CD8-positive, alpha-beta memory T cell (primary cell): ENCODE measurements at places on chromosomes 6 and 20. TPM values are rescaled to one million over a fixed set of nuclear protein-coding genes. Genes with fewer than 3 reads are reported as not detected.

NNAT gene
- polyA plus RNA-seq: not detected

TRIM40 gene
- polyA plus RNA-seq: not detected

DEFB132 gene
- polyA plus RNA-seq: not detected

SLC22A3 gene
- not detected for polyA plus RNA-seq

PXMP4 gene
- 23.6 TPM for polyA plus RNA-seq

HLA-A gene
- polyA plus RNA-seq: 3,526 TPM

ZBTB46 gene
- 0.08 TPM for polyA plus RNA-seq

MAS1 gene
- not detected for polyA plus RNA-seq

LHFPL5 gene
- not detected for polyA plus RNA-seq

MRPS18B gene
- polyA plus RNA-seq: 113 TPM

- DNase-seq: no peak
- no peak overlapping the region for H3K27ac ChIP-seq
- no peaks in the 10 kb centered on the region for H3K27me3 ChIP-seq
- no peak overlapping the region for H3K4me3 ChIP-seq
- H3K4me1 ChIP-seq: peaks cover 10% of the 10 kb centered on the region
Measured at GRCh38 chr6:135176464-135176863, 4.6 kb upstream of the MYB start.

DNA sequence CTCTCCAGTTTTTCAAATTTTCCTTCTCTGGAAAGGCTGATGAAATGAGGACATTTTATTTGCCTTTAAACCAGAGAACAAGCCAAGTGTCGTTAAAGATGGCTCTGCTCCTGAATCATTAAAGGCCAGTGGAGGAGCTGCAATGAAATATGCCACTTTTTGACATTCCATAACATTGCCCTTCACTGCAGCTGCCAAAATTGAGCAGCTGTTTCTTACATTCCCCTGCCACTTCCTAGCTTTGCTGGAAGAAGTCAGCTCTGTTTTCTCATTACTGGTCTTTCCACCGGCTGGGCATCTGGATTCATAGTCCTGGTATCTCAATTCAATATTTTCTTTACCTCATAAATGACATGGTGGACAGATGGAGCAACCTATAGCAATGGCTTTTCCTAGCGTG lies 45.5 kb upstream of the NRN1 start:
- H3K27ac ChIP-seq: no peak overlapping the region
- H3K27me3 ChIP-seq: peaks cover 16% of the 10 kb centered on the region
- H3K36me3 ChIP-seq: no peaks in the 10 kb centered on the region

DNA sequence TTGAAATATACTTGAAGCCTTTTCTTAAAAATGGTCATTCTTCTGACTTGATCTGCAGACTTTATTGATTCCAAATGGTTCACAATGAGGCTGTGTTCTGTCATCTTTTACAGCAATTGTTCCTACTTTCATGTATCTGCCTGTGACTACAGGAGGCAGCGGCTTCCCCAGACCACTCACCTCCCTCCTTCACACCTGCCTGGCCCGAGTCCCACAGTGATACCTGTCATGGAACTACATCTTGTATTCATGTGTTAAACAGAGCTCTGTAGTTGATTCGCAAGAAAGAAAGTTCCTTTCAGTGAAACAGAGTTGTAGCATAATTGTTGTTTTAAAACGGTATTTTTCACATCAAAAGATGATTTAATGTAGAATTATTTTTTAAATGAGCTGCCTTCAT lies 673.5 kb upstream of the AGPAT4 start:
- DNase-seq: no peak
- no peak overlapping the region for H3K4me3 ChIP-seq
- no peaks in the 10 kb centered on the region for H3K4me1 ChIP-seq
- H3K36me3 ChIP-seq: no peaks in the 10 kb centered on the region

DNA sequence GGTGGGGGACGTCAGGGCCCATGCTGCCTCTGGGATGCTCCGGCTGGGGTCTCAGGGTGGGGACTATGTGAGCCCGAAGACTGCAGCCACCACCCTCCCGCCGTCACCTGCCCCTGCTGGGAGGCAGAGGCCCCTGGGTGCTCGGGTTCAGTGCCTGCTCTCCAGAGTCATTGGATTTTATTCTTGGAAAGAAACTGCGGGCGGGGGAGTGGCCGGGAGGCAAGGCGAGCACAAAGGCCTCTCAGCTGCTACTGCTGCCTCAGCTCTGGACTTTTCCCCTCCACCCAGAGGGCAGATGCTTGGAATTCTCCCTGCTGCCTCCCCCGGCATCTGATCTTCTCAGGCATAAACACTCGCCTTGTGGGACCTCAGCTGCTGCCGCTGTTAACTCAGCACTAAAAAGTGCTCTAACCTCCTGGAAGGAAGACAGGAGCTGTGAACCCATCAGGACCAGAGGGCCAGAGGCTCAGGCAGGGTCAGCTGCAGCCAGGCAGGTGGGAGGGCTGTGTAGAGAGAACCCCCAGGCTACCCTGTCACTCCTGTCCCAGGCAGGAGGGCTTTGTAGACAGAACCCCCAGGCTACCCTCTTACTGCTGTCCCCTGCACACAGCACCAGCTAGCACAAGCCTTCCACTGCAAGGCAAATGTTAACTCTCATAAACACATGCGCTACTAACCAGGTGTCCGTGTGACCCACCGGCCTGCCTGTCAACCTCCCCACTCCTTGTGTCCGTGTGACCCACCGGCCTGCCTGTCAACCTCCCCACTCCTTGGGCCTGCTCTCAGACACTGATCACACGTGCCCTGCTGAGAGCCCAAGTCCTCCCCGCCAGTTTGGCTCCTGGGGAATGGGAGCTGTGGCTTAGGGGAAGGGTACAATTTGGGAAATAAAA lies 9.4 kb upstream of the FRMD1 start:
- no peak for DNase-seq
- no peak overlapping the region for H3K27ac ChIP-seq
- H3K36me3 ChIP-seq: no peaks in the 10 kb centered on the region
- no peak overlapping the region for H3K4me3 ChIP-seq

- no peaks in the 10 kb centered on the region for H3K36me3 ChIP-seq
- no peaks in the 10 kb centered on the region for H3K4me1 ChIP-seq
- H3K4me3 ChIP-seq: no peak overlapping the region
- H3K27ac ChIP-seq: no peak overlapping the region
Measured at GRCh38 chr6:160116411-160116810, 5.2 kb upstream of the SLC22A1 start.

DNA sequence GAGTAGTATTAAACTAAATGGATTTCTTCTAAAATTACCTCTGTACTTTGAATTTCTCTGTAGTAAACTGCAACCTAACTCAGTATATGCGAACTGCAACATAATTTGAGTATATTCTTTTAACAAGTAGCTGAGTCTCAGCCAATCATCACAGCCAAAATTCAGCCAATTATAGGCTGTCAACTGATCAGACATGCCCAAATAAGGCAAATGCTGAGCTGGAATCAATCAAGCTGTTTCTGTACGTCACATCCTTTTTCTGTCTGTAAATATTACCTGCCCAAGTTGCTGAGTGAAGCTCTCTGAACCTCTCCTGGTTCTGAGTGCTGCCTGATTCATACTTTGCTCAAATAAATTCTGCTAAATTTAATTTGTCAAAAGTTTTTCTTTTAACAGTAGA lies 9.5 kb upstream of the C6orf58 start:
- no peaks in the 10 kb centered on the region for H3K4me1 ChIP-seq
- H3K27ac ChIP-seq: no peak overlapping the region
- DNase-seq: no peak

GRCh38 chr6:27312950-27313271 lies 838 bp upstream of the POM121L2 start:
- H3K27me3 ChIP-seq: peaks cover 26% of the 10 kb centered on the region
- peaks cover 13% of the 10 kb centered on the region for H3K4me1 ChIP-seq
- H3K4me3 ChIP-seq: peak overlapping the region; percentile 69
- H3K27ac ChIP-seq: no peak overlapping the region
- DNase-seq: no peak
- H3K36me3 ChIP-seq: no peaks in the 10 kb centered on the region

- no peak overlapping the region for H3K27ac ChIP-seq
- no peak for DNase-seq
- H3K27me3 ChIP-seq: no peaks in the 10 kb centered on the region
- H3K4me3 ChIP-seq: no peak overlapping the region
Measured at GRCh38 chr20:61810738-61811135, 254.9 kb downstream of the TAF4 start.

DNA sequence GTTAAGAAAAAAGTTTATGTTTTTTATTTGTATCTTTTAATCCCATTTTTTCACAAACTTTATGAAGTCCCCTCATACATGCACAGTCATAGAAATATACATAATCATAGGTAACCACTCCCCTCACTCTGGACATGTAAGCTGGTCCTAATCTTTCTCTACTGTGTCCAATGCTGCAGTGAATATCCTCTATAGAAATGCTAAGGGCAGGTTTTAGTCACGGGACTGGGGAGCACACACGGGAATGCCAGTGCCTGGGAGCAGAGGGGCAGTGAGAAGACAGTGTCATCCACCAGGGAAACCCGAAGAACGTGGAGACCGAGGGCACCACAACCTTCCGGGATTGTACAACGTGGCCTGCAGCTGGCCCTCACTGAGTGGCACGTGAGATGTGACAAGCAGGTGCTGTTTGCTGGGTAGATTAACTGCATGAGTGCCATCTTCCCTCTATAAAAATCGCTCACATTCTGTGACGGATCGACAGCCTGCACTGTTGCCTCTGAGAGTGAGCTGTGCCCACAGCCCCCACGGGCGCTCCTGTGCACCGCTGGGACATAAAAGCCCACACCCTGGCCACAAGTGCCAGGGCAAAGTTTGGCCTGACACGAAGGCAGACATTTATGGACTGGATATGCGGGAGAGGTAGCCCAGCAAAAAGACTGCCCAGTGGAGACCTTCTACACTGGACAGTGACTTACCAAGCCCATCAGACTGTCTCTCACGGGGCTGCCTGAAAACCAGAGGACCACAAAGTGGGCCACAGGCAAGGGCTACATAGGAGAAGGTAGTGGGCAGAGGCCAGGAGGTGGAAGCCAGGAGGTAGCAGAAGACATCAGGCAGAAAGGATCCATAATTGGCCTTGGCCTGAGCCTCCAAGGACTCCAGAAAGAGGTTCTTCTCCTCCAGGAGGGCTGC lies 63.2 kb downstream of the FGD2 start:
- H3K4me3 ChIP-seq: no peak overlapping the region
- H3K27me3 ChIP-seq: no peaks in the 10 kb centered on the region
- no peaks in the 10 kb centered on the region for H3K36me3 ChIP-seq
- H3K27ac ChIP-seq: no peak overlapping the region
- H3K4me1 ChIP-seq: peaks cover 13% of the 10 kb centered on the region
